ENCODE measurements at places on chromosomes 5 and 9.

GRCh38 chr9:133063500-133064231 is 1.9 kb downstream of the CEL start:
- no peak for DNase-seq

DNA sequence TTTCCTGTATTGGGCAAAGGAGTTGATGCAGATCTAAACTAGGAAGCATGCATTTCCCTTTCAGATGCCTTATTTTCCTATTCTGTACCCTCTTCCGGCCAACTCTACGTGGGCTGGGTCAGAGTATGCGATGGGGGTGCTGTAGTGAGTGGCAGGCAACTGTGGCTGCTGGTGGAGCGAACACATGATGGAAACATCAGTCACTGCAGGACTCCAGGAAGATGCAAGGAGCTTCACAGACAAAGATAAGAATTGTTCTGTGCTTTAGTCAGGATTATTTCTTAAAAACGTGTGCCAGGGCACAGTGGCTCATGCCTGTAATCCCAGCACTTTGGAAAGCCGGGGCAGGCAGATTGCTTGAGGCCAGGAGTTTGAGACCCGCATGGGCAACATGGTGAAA is 75.1 kb downstream of the PSAT1 start:
- DNase-seq: no peak

GRCh38 chr5:168057905-168058304 is 233.5 kb upstream of the WWC1 start:
- no peak for DNase-seq

- DNase-seq: no peak
These were observed 127.8 kb upstream of the DHFR start for GRCh38 chr5:80782626-80783025.

- no peak for DNase-seq
These were observed 50.8 kb downstream of the SEC61B start for GRCh38 chr9:99272836-99273235.

DNA sequence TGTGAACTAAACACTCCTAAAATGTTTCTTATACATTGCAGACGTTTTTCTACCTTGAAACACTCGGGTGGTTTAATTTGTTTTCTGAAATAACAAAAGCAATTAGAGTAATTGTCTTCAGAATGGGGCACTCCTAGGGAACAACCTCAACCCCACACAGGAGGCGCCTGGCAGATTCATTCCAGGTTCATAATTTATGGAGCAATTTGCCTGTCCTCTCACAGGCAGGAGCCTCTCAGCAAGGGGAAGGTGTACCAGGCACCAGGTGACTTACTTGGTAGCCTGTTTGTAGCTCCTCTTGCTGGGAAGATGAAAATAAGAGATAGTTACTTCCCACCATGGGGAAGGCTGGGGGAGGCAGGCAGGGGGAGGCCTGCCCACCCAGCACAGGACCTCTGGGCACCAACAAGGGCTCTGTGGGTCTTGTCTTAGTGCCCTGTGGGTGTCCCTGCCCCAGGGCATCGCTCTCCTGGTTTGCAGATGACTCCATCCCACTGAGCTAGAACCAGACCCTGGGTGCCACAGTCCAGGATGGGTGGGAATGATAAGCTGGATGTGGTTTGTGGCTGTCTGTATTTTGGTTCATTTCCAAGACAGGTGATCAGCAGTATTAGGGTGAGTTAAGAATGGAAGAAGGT is 144.4 kb downstream of the FSTL4 start:
- DNase-seq: no peak

DNA sequence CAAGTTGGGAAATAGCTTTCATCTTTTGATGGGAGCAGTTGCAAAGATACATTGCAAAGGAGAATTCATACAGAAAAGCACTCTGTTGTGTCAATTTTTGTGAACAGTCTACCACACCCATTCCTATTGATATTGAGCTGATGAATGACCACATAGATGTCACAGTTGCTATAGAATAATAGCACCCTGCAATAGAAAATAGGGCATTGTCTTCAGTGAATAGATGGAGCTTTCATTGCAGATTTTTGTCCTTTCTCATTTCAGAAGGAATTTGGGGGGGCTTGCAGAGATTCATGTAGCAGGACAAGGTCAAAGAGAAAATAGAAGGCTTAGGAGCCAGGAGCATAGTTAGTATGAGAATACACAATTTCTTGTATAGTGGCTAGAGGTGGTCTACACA is 237.9 kb downstream of the TMEM38B start:
- DNase-seq: no peak

DNA sequence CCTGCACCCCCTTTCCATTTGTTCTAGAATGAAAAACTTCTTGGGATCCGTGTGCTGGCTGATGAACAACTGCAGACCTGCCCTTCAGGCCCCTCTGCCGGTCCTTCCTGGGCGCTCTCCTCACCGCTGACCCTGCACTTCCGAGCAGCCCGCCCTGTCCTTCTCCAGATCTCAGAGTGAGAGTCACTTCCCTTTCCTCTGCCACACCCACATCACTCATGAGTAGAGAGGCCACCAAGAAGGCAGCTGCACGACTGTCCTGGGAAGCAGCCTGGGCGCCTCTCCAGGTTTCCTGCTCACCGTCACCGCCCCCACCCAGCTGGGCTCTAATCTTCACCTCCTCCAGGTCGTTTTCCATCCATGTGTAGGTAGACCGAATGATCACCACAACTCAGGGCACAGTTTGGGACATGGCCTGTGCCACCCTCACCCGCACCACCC is 35.0 kb upstream of the NSMF start:
- DNase-seq: no peak

GRCh38 chr5:56048124-56048523 is 53.4 kb upstream of the IL6ST start:
- DNase-seq: no peak

DNA sequence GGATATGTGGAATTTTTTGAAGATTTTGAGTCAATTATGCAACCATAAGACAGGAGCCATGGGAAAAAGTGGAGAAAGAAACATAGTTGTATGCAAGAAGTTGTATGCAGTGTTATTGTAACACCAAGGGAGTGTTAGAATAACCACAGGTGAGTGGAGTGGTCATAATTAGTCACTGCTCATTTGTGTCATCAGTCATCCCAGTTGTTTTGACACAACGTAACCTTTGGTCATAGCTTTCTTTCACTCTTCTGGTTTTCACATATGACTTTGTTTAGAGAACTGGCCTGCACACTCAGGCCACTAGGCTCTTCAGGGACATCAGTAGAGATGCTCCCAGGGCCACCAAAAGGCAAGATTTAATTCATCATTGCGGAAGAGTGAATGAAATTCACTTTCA is 158.7 kb upstream of the HMHB1 start:
- DNase-seq: no peak

GRCh38 chr9:13645557-13645956 is 366.1 kb upstream of the MPDZ start:
- DNase-seq: no peak

DNA sequence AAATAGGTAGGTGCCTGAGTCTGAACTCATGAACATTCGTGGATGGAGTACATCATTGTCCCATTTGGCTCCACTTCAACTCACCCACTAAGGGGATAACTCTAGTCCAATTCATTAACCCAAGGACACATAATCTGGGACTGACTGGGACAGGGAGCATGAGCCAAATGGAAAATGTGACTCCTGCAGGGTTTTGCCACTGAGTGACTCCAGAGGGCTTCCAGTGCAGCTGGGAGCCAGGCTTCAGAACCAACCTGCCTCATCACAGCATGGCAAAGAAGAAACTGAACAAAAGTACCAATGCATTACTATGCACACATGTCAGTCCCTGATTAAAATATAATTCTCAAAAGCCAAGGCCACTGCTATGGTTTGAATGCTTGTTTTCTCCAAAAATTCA is 159.7 kb upstream of the SNX2 start:
- no peak for DNase-seq

DNA sequence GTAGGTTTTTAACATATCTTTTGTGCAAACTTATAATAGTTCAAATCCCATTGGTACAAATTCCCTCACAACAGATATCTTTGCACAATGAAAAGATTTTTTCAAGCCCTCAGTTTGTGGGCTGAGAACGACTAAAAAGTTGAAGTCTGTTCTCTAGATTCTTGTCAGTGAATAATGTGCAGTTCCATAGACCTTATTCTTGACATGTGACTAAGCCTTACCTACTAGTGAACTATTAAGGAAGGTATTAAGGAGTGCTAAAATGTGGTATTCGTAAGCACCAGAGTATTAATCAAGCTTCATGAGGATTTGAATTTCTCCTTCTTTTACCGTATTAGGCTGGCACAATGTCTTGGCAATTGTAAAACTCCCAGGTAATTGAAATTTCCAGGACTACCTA is 205.6 kb upstream of the DMRTA1 start:
- DNase-seq: no peak

DNA sequence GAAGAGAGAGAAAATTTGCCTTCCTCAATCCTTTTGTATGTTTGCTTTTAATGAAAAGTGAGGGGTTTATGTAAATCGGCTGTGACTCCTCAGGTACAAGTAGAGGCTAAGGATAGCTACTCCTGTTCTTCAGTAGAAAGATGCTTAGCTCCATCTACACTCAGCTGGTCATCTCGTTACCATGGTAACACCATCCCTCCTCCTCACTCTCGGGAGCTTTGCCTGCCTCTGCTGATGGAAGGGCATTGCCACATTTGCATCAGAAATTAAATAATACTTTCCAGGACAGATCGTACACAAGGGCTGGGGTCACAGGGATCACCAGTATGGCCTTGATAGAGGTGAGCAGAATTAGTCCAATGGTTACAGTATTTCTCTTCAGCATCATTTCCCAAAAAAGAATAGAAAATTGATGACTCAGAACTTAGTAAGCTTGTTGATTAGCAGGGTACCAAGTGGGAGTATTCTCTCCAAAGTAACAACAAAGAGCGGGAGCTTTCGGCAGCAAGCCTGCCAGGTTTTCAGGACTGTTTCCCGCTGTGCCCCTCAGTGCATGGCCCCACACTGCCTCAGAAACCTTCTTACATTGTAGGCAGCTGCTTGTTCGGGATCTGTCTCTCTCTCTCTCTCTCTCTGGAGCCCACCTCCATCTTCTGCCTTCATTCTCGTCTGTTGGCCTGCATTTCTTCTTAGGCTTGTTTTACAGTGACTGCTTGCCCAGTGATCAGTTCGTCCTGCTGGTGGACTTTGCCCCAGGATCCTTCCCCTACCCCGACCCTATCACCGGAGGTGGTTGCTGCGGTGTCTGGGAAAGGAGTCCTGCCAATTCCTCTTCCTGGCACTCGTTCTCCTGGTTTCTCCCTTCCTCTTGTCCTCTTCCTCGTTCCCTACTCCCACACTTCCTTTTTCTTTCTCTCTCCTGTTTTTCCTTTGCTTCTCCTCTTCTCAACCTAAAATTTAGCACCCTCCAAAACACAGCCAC is 51.9 kb upstream of the SNAPC3 start:
- DNase-seq: peak; percentile 47

- no peak for DNase-seq
These were observed at the start of gene PCDHGA8 for GRCh38 chr5:141392429-141393198. TSS of gene PCDHGA8 (plus strand) at chr5:141392633. CDS start at chr5:141392814, 181 bp downstream.

DNA sequence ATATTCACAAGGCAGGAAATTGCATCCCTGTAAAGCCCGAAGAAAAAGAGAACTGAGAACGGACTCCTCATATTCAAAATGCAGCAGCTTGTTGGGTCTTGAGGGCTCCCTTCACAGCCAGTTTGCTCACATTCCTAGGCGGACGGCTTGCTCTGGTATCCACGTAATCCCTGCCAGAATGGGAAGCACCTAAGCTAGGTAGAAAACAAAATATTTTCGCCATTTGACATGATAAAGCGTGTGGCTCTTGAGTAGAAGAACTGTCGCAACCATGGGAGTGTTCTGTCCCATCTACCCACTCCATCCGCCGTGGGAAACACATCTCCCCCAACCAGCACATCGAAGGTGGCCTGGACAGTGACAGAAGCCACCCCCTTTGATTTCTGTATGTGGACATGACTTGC is 183.1 kb downstream of the GAS1 start:
- no peak for DNase-seq

GRCh38 chr5:38923661-38924451 is 78.0 kb downstream of the OSMR start:
- DNase-seq: no peak

DNA sequence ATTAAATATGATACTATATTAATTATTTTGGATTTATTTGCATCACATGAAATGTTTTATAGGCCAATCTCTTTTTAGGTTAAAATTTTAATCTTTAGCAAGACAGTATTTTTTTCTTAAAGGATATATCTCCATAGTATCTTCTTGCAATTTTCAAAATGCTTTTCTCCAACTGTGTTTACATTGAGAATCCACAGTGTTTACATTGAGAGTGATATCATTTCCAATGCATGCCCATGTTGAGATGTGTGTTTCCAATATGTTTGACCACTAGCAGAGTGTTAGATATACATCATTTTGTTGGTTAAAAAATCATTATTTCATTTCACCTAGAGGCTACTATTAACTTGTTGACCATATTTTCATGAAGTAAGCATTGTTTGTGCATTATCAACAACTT is 17.3 kb downstream of the VCAN start:
- no peak for DNase-seq

- DNase-seq: no peak
These were observed 362.9 kb upstream of the ZNF608 start for GRCh38 chr5:125109293-125109692.

DNA sequence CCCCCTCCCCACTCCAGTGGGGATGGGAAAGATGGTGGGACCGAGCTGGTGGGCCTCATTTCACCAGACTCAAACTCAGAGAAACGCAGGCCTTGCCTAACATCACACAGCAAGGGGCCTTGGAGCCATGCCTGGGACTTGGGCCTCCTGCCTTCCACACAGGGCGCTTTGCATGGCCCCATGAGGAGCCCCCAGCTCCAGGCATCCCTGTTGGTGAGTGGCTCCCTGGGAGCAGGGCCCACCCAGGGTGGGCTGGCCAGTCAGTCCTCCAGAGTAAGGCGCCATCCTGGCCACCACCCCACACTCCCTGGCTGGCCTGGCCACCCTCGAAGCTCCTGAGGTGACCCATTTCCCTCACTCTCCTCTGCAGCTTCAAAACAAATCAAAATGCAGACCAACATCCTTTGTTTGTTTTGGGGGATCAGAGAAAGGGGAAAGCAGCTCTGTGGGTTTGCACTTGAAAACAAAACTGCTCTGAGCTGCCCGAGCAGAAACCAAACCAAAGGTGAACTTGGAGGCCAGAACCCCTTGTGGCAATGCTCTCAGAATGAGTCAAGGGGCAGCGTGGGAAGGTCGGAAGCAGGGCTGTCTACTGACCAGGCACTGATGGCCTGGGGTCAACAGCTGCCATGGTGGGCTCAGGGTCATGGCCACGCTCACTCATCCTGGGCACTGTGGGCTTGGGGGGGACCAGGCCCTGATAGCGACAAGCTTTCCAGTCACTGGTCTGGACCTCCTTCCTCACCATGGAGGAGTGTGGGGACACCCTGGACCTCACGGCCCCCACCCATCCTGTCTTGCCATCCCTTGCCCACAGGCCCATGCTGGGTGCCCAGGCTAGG is 37.0 kb upstream of the VDAC1 start:
- no peak for DNase-seq

All from anterior cingulate cortex (tissue), 58 donors.